Activated T-cell treated with anti-CD3 and anti-CD28 coated beads, Interleukin-2, amount 50 U/mL, for 72 hours (primary cell): ENCODE measurements at places on chromosomes 1 and 21. TPM values are rescaled to one million over a fixed set of nuclear protein-coding genes. Genes with fewer than 3 reads are reported as not detected.

TMIGD3 gene
- not detected for total RNA-seq

CD5L gene
- total RNA-seq = not detected

ORC1 gene
- 37.1 TPM for total RNA-seq

TMPRSS3 gene
- 57.1 TPM for total RNA-seq

RIPK4 gene
- total RNA-seq = 0.46 TPM

CLEC20A gene
- total RNA-seq = not detected

OR2T35 gene
- total RNA-seq = not detected

KRTAP19-5 gene
- total RNA-seq = not detected

TTC24 gene
- 17.4 TPM for total RNA-seq

TMEM240 gene
- 1.3 TPM for total RNA-seq

SPRR2E gene
- total RNA-seq = not detected

UMODL1 gene
- total RNA-seq = 0.89 TPM

GPR52 gene
- total RNA-seq = 1.6 TPM

AMY1A gene
- total RNA-seq = not detected

LDLRAD1 gene
- total RNA-seq = not detected

ARHGAP29 gene
- 1.3 TPM for total RNA-seq

PODN gene
- total RNA-seq = not detected

CDCA8 gene
- 65.8 TPM for total RNA-seq

NIBAN1 gene
- total RNA-seq = 49.4 TPM

C4BPA gene
- total RNA-seq = not detected

CFAP107 gene
- total RNA-seq = not detected

EXTL1 gene
- total RNA-seq = not detected

ADAM30 gene
- not detected for total RNA-seq

LRRC3 gene
- total RNA-seq = 3.8 TPM

KRTAP22-1 gene
- total RNA-seq = not detected

GPX7 gene
- total RNA-seq = 26.3 TPM

AMY2A gene
- total RNA-seq = not detected

SLAMF8 gene
- total RNA-seq = 0.53 TPM

ZYG11A gene
- total RNA-seq = 0.35 TPM

IL19 gene
- total RNA-seq = not detected

CELF3 gene
- total RNA-seq = not detected

RSPH1 gene
- 0.36 TPM for total RNA-seq

SYT2 gene
- total RNA-seq = not detected

SLC37A1 gene
- total RNA-seq = 37.6 TPM

FAM151A gene
- total RNA-seq = not detected

RSRP1 gene
- total RNA-seq = 181 TPM

EFNA3 gene
- 4.7 TPM for total RNA-seq

DIRAS3 gene
- 0.72 TPM for total RNA-seq

C1orf226 gene
- total RNA-seq = 0.26 TPM

GBP7 gene
- total RNA-seq = not detected

ANGPTL3 gene
- total RNA-seq = not detected

NKAIN1 gene
- total RNA-seq = not detected

DENND2C gene
- total RNA-seq = 0.88 TPM

COL8A2 gene
- total RNA-seq = 0.09 TPM

FCRL6 gene
- total RNA-seq = not detected

TEX38 gene
- total RNA-seq = not detected

VSIG8 gene
- not detected for total RNA-seq

GPR37L1 gene
- total RNA-seq = not detected

IGSF3 gene
- total RNA-seq = 4.9 TPM

TTLL7 gene
- 5.0 TPM for total RNA-seq

HSPB7 gene
- not detected for total RNA-seq

CGN gene
- total RNA-seq = 1.9 TPM

CRABP2 gene
- 2.5 TPM for total RNA-seq

NFASC gene
- total RNA-seq = 0.38 TPM

FMO1 gene
- not detected for total RNA-seq

NBPF3 gene
- total RNA-seq = 9.0 TPM

FCRL4 gene
- total RNA-seq = not detected

KPRP gene
- total RNA-seq = not detected
